ENCODE measurements at places on chromosomes 12 and 14. TPM values are rescaled to one million over a fixed set of nuclear protein-coding genes. Genes with fewer than 3 reads are reported as not detected.
A peak's percentile ranks its signal among the peaks of the same experiment; 100 is the strongest.

DNA sequence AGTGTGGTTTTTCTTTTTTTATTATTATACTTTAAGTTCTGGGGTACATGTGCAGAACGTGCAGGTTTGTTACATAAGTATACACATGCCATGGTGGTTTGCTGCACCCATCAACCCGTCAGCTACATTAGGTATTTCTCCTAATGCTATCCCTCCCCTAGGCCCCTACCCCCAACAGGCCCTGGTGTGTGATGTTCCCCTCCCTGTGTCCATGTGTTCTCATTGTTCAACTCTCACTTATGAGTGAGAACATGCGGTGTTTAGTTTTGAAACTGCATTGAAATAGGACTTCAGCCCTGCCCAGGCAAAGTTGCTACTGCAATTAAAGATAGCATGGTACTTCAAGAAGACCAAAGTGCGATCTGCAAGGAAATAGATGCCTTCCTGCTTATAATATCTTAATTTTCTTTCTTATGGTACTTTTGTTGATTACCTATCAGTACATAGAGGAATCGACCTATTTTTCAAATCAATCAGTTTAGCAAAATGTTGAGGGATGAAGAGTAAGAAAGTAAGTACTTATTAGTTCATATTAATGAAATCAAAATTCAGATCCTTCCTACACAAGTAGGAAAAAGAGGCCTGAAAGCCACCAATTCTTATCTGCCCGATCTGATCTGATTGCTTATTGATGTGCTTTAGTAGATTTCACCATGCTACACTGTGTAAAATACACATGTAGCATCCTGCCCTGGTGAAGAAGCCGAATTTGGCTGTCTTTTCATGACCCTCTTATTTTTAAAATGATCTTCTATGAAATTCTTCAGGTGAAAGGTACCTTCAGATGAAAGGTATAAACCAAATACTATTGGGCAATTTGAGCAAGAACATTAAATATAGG is 1.6 kb downstream of the LTA4H start:
- H3K4me3 ChIP-seq, result peak overlapping the region; percentile 97
- H3K4me1 ChIP-seq, result no peaks in the 10 kb centered on the region

DNA sequence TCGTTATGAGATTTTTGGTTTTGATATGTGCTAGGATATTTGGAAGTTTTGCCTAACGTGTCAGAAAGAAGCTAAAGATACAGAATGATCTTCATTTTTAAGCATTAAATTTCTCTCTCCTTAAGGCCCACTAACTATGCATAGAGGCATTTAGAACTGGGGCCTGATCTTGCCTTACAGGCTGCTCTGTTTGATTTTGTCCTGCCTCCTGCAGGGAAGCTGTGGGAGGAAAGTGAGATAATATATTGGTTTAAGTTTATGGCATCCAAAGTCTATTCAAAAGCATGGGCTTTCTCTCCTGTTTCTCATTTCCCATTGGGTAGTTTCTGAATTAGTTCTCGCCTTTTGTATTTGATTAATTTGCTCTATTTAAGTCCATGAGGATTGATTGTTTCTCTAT is 250.3 kb upstream of the FBXO33 start:
- no peak overlapping the region for H3K4me3 ChIP-seq
- peak; percentile 47 for DNase-seq
- H3K4me1 ChIP-seq, result peaks cover 17% of the 10 kb centered on the region
- peaks cover under 1% of the 10 kb centered on the region for H3K27me3 ChIP-seq
- H3K27ac ChIP-seq, result peak overlapping the region; percentile 50

ASB2 gene
- 0.36 TPM for total RNA-seq

DNA sequence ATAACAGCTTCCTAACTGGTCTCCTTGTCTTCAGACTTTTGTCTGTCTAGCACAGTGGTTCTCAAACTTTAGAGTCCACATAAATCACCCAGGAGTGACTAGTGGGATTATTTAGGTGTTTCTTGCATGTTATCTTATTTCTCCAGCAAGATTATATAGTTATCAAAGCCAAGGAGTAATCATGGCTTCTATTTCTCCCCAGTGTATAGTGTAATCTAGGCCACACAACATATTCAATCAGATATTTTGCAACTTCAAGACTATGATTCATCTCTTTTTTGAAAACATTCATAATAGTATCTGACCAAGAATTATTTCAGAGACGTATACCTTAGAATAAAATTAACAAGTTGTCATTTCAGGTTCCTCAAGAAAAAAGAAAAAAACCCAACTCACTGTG is 131.9 kb downstream of the CEP83 start:
- H3K4me1 ChIP-seq, result no peaks in the 10 kb centered on the region
- no peak overlapping the region for H3K4me3 ChIP-seq
- H3K27me3 ChIP-seq, result no peaks in the 10 kb centered on the region
